Natural killer cell treated with Interleukin-12 subunit alpha and Interleukin-12 subunit beta and Interleukin-15 and Interleukin-18, amount 100 ng/mL, for 72 hours (primary cell): ENCODE measurements at places on chromosomes 3 and 15.

GRCh38 chr3:13569201-13569600, 20.3 kb downstream of the FBLN2 start:
- DNase-seq, result no peak

GRCh38 chr3:174891524-174892203, 32.5 kb downstream of the NAALADL2 start:
- DNase-seq, result no peak

DNA sequence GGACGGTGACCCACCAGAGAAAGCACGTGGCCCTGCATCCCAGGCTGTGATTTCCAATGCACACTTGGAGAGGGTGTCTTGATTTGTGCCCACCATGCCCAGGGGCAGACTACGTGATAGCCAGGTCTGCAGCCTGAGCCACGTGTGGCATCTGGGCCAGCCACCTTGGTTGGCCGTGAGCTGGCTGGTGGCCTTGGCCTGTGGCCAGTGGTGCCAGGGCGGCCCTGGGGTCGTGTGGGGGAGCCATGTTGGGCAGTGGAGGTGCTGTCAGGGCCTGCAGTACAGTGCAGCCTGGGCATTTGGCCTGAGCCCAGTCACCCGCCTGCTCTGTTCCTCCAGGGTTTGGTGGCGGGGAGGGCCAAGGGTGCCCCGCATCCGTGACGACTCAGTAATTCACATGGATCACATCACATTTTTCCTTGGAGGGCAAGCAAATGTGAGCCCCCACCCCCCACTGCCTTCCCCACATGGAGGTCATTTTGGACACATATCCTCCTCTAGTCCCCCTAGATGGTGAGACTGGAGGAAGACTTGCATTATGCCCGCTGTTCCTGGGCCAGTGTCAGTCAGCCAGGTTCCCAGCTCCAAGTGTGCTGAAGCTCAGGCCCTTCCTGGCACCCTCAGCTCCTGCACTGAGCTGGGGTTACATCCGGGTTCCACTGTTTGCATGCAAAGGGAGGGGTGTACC, 201.4 kb downstream of the UBE3A start:
- peak; percentile 31 for DNase-seq

GRCh38 chr15:57655053-57655452, 51.5 kb upstream of the POLR2M start:
- DNase-seq, result no peak

DNA sequence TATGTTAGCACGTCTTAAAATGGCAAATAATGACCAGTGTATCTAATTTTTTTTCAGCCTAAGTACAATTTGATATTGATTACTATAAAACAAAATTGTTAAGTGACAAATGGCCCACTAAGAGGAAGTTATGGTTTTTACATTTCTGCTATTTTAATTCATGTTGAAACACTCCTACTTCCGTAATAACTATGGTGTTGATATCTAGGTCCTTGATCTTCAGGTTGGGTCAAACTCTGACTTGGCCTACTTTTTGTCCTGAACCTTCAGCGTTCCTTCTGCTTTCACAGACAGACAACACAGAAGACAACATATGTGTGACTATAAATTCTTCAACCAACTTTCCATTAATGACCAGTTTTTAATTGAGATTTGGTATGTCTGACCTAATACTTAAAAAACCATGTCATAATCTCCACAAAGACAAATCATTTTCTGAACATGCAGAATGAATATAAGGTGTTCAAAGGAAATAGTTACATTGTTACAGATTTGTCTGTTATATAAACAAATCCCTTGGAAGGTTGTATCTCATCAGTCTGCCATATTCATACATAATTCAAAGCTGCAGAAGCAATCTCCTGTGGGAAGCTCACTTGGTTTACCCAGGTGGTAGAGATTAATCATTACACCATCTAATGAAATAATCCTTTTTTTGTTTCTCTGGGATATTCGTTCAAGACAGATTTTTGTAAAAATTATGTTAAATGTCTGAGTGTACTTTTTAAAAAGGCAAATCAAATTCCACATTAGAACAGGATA, 92.1 kb upstream of the TSPAN3 start:
- DNase-seq, result no peak
